Tongue (tissue), 3 donors: ENCODE measurements at places on chromosomes 5 and 9. TPM values are rescaled to one million over a fixed set of nuclear protein-coding genes. Genes with fewer than 3 reads are reported as not detected.

The SCGB3A2 gene
- 5.8 TPM for total RNA-seq

The NRG2 gene
- 0.41 TPM for total RNA-seq

The GRXCR2 gene
- total RNA-seq, result not detected

The BTNL3 gene
- not detected for total RNA-seq

The AQP7 gene
- total RNA-seq, result 8.4 TPM

The CDX1 gene
- total RNA-seq, result 0.31 TPM

The CMYA5 gene
- total RNA-seq, result 739 TPM
